ENCODE measurements at places on chromosomes 13 and 19.

DNA sequence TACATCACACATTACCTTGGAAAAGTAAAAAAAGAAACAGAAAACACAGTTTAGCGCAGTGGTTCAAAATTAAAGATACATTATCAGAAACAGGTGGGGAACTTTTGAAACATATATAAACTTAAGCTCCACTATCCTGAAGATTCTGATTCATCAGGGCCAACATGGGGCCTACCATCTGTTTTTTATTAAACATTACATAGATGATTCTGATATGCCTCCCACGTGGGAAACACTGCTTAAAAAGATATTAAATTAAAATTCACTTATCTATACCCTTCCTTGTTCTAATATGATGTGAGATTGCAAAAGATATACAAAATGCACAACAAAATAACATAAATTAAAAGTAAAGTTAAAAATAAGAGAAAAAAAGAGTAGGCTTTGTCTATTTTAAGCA lies 125.0 kb downstream of the VWA8 start:
- no peak for DNase-seq

DNA sequence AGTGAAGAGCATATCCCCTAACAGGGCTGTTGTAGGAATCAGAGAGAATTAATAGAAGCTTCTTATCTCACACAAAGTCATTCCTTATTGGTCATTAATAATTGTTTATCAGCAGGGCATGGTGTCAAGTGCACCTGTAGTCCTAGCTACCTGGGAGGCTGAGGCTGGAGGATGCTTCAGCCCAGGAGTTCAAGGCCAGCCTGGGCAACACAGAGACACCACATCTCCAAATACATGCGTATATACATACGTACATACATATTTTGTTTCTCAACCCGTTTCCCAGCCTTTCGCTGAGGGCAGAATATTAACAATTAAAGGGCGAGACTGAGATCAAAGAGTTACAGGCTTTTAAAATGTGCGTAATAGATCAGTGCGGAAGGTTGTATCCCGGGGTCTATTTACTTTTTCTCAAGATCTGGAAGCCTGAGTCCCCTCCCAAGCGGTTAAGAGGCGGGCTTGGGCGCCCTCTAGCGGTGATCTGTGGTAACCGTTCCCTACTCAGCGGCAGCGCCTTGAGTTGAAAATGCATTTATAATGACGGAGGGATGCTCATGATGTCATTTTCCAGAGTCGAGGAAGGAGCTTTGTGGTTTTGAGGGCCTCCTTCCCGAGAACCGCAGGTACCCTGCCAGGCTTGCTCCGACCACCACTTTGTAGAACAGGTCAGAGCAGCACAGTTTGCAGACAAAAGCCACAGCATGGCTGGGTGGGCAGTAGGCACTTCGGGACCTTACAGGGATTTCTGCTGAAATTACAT lies 169.6 kb upstream of the GPR12 start:
- no peak for DNase-seq

DNA sequence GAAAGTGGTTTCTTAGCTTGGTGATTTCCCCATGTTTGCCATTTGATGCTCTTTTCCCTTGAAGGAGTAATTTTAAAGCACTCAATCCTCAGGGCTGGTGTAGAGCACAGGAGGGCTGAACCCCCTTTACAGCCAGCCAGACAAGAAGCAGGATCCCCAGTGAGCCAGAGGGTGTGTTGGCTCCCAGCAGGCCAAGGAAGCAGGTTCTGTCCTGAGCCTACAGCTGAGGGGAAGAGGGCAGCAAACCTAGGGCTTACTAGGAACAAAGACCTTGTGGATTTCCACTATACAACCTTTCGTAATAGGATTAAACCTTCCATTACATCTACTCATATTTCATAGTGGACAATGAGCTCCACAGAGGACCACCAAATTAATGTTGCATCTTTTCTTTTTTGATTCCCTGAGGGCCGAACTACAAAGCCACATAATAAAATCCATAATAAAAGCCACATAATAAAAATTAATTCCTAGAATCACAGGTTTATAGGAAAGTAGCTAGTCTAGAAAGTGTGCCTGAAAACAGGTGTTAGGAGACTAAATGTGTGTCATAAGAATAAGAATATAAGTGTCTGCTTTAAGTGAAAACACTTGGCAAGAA lies 300.2 kb downstream of the DCLK1 start:
- DNase-seq: no peak

DNA sequence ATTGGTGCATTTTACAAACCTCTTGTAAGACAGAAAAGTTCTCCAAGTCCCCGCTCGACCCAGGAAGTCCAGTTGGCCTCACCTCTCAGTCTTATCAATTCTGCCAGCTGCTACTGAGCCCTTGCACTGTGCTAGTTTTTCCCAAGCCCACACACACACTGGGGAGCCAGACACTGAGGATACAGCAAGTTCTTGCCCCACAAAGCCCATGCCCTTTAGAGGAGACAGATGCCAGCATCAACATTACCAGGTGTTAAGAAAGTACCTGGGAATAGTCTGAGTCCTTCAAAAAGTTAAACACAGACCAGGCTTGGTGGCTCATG lies 175.0 kb downstream of the PTPRS start:
- DNase-seq: no peak

GRCh38 chr13:31965361-31966066 lies 66.1 kb upstream of the FRY start:
- DNase-seq: no peak

- DNase-seq: no peak
Measured at GRCh38 chr19:19591133-19591825, 27.2 kb downstream of the PBX4 start.

DNA sequence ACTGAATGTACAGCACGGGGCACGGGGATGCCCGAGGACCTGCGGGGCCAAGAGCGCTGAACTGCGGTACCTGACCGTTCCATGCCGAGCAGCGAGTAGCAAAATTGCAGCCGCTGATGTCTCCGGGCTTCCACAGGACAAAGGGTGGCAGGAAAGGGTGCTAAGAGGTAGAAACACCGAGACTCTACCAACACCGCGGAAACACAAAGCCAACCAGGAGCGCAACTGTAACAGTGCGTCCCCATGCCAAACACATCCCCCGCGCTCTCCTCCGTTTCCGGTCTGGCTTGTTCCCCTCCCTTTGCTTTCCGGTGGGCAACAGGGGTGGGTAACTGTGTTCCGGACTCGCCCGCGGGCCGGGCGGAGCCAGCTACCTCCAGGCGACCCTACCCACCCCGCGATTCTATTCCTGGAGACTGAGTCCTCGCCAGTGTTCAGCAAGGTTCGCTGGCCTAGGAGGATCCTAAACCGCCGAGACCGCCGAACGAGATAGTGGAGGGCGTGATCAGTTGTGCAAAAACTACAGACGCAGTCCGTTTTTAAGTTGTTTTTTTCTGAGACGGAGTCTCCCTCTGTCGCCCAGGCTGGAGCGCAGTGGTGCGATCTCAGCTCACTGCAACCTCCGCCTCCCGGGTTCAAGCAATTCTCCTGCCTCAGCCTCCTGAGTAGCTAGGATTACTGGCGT lies 34.9 kb upstream of the NEK3 start:
- peak; percentile 40 for DNase-seq

- no peak for DNase-seq
Measured at GRCh38 chr13:109406376-109406992, 379.9 kb downstream of the IRS2 start.

GRCh38 chr19:47471733-47472457 lies at the start of gene SLC8A2:
SLC8A2 (minus strand) TSS chr19:47471893; CDS start chr19:47466403, 5,490 bp downstream.
- DNase-seq: no peak

DNA sequence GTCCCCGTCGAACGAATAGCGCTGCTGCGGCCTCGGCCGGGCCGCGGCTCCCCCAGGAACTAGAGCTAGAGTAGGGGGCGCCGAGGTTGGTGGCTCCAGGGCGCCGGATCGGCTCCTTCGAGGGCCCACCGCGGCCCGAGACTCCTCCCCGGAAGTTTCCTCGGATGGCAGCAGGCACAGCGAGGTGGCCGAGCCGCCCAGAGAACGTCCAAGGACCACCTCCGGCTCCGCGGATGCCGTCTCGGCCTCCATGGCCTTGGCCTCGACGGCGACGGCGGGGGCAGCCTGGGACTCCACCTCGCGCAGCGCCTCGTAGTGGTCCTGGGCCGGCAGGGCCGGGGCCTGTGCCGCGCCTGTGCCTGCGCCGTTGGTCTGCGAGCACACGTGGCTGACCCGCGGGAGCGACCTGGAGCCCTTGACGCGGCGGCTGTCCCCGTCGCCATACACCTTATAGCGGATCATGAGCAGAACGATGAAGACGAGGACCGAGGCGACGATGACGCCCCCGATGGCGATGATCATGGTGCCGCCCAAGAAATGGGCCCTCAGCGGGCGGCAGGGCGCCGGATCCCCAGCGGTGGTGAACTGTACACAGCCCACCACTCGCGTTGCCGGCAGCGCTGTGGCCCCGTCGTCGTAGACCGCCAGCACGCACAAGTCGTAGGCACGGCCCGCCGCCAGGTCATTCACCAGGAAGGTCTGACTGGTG lies 11.8 kb downstream of the IFNL1 start:
- no peak for DNase-seq

DNA sequence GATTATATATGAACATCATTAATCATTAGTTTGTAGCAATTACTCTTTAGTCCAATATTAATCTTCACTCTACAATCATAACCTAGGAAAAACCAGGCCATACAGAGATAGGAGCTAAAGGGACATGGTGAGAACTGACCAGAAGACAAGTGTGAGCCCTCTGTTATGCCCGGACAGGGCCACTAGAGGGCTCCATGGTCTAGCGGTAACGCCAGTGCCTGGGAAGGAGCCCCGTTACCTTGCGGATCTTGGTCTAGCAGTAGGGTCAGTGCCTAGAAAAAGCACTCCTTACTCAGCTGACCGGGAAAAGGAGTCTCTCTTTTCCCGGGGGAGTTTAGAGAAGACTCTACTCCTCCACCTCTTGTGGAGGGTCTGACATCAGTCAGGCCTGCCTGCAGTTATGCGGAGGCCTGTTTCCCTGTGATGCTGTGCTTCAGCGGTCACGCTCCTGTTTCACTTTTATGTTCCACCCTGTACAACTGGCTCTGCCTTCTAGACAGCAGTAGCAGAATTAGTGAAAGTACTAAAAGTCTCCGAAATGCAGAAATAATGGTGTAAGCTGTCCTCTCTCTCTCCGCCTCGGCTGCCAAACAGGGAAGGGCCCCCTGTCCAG lies 13.8 kb downstream of the OR7D4 start:
- no peak for DNase-seq

DNA sequence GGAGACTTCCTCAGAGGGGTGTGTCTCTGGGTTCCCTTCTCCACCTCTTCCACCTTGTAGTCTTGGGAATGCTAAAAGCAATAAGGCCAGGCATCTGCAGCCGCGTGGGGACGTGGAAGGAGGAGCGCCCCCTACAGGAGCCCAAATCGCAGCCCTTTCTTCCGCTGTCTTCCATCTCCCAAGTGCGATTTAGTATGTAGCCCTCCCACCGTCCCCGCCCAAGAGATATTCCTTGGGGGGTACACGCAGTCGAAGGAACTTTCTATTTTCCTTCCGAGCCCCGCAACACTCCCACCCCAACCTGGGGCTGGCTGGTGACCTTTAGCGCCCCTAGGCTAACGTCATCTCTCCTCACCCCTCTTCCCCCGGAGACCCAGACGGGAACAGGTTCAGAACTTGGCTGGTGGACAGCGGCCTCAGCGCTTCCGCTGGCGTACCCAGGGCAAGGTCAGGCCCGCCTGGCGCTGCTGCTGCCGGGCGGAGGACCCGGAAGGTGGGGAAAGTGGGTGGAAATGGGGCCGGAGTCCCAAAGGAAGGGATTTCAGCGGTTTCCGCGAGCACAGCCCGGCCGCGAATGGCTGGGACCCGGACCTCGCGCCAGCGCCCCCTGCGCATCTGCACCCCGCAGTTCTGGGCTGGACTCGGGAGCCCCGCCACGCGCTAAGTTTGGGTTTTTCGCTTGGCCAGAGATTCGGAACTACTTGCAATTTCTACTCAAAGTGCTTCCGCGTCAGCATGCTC lies 2.1 kb upstream of the PCDH8 start:
- DNase-seq: no peak

DNA sequence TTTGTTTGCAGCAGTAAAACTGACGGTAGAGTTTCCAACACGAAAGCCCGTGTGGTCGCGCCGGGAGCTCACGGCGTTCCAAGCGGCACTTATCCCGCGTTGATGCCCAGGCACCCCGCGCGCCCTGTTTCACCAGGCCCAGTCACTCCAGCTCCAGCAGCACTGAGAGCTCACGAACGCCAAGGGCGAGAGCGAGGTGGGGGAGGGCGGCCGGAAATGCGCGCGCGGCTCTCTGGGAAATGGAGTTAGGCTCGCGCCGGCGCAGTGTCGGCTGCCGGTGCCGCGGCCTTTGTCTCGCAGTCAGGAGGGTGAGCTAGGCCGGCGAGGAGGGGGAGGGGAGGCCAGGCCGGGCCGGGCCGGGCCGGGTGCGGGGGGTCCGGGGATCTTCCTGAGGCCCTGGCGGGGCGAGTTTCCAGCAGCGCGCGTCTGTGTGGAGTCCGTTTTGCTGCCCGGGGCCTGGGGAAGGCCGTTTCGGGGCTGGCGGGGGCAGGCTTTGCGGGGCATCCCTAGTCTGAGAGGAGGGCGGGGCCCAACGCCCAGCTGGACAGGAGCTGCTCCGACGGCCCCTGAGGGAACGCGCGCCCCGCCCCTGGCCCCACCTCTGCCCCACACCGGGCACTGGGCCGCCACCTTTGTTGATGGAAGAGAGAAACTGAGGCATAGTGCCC lies at the start of gene ZNF135:
Gene ZNF135 (plus strand): TSS at position 280 of the 668 bp plus-strand sequence. CDS start 721 bp downstream, outside the sequence.
- peak; percentile 17 for DNase-seq

DNA sequence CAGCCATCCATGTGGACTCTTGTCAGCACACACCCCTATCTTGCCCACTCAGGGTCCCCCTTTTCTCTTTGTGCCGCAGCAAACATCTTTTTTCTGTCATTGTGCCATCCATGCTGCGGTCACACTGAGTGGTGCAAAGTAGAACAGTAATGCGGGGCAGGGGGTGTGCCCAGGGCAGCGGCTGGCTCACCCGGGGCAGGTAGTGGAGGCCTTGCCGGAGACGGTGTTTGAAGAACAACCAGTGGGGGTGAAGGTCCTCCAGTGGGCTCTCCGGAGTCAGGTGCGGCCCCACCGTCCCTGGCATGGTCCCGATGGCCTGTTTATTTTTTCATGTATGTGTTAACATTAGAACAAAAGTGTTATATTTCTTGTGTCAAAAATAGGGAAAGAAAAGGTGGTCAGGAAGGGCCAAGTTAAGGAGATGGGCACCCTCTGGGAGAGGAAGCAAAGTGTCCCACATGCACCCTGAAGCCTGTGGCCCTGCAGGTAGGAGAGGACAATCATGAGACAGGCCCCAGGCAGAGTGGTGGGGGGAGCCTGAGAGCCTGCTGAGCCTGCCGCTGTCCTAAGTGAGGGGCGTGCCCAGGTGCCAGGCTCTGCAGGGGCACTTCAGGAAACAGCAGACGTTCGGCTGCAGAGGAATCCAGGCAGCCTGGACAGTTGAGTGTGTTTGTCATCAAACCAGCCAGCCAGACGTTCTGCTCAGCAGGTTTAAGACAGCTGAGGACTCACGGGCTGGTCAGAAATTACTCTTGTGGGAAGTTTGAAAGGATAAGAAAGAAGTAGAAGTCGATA lies 12.3 kb downstream of the TSSK6 start:
- DNase-seq: no peak
